Naive B cell (primary cell): ENCODE measurements at places on chromosomes 11 and 22. TPM values are rescaled to one million over a fixed set of nuclear protein-coding genes. Genes with fewer than 3 reads are reported as not detected.

KCNJ11 gene
- polyA plus RNA-seq = not detected

BACE1 gene
- 0.05 TPM for polyA plus RNA-seq

LMNTD2 gene
- polyA plus RNA-seq = 3.0 TPM

LRRC56 gene
- not detected for polyA plus RNA-seq

DEFB131B gene
- not detected for polyA plus RNA-seq

OR5B21 gene
- polyA plus RNA-seq = not detected

BIK gene
- not detected for polyA plus RNA-seq

PRR5 gene
- 10.0 TPM for polyA plus RNA-seq

LINC01488 gene
- polyA plus RNA-seq = not detected

CD6 gene
- 25.2 TPM for polyA plus RNA-seq

RELA gene
- polyA plus RNA-seq = 36.3 TPM

CSRP3 gene
- polyA plus RNA-seq = not detected

KCNE3 gene
- not detected for polyA plus RNA-seq

PHOX2A gene
- polyA plus RNA-seq = not detected

ART1 gene
- not detected for polyA plus RNA-seq

PRG3 gene
- polyA plus RNA-seq = not detected

MMP27 gene
- polyA plus RNA-seq = not detected

SHANK2 gene
- polyA plus RNA-seq = not detected

NDUFS3 gene
- 83.1 TPM for polyA plus RNA-seq

PKDREJ gene
- polyA plus RNA-seq = not detected

CD248 gene
- polyA plus RNA-seq = 0.18 TPM

SLC1A2 gene
- not detected for polyA plus RNA-seq

OR10D3 gene
- polyA plus RNA-seq = not detected

RTN4RL2 gene
- not detected for polyA plus RNA-seq

FDXACB1 gene
- polyA plus RNA-seq = 4.8 TPM

CLDN5 gene
- not detected for polyA plus RNA-seq

APOA4 gene
- polyA plus RNA-seq = not detected

FGF4 gene
- polyA plus RNA-seq = not detected

SCUBE1 gene
- not detected for polyA plus RNA-seq

SAA1 gene
- not detected for polyA plus RNA-seq

TCN1 gene
- polyA plus RNA-seq = not detected

TMEM121B gene
- not detected for polyA plus RNA-seq

JAML gene
- polyA plus RNA-seq = 1.4 TPM

OR5T3 gene
- not detected for polyA plus RNA-seq

RASSF7 gene
- 31.5 TPM for polyA plus RNA-seq

OR4D10 gene
- polyA plus RNA-seq = not detected

P2RY2 gene
- not detected for polyA plus RNA-seq
